ENCODE measurements at places on chromosomes 13 and 19. TPM values are rescaled to one million over a fixed set of nuclear protein-coding genes. Genes with fewer than 3 reads are reported as not detected.

GRCh38 chr13:35159041-35159440 is 217.0 kb downstream of the NBEA start:
- DNase-seq, result no peak
- no peaks in the 10 kb centered on the region for H3K36me3 ChIP-seq
- no peak overlapping the region for H3K27ac ChIP-seq
- H3K4me1 ChIP-seq, result no peaks in the 10 kb centered on the region
- H3K4me3 ChIP-seq, result no peak overlapping the region

GRCh38 chr19:34806976-34807860 is 34.2 kb upstream of the ZNF599 start:
- no peak for DNase-seq
- H3K4me1 ChIP-seq, result no peaks in the 10 kb centered on the region
- no peak overlapping the region for H3K4me3 ChIP-seq
- H3K36me3 ChIP-seq, result no peaks in the 10 kb centered on the region
- H3K27ac ChIP-seq, result no peak overlapping the region

GRCh38 chr13:34721631-34722595 is 220.2 kb upstream of the NBEA start:
- H3K36me3 ChIP-seq, result no peaks in the 10 kb centered on the region
- DNase-seq, result no peak
- no peaks in the 10 kb centered on the region for H3K4me1 ChIP-seq
- no peak overlapping the region for H3K27ac ChIP-seq
- H3K27me3 ChIP-seq, result no peaks in the 10 kb centered on the region
- no peak overlapping the region for H3K4me3 ChIP-seq

- H3K36me3 ChIP-seq, result no peaks in the 10 kb centered on the region
- H3K4me1 ChIP-seq, result no peaks in the 10 kb centered on the region
- H3K27ac ChIP-seq, result no peak overlapping the region
- H3K27me3 ChIP-seq, result no peaks in the 10 kb centered on the region
- H3K4me3 ChIP-seq, result no peak overlapping the region
These were observed 73.8 kb downstream of the TRPM4 start for GRCh38 chr19:49231389-49231788.

DNA sequence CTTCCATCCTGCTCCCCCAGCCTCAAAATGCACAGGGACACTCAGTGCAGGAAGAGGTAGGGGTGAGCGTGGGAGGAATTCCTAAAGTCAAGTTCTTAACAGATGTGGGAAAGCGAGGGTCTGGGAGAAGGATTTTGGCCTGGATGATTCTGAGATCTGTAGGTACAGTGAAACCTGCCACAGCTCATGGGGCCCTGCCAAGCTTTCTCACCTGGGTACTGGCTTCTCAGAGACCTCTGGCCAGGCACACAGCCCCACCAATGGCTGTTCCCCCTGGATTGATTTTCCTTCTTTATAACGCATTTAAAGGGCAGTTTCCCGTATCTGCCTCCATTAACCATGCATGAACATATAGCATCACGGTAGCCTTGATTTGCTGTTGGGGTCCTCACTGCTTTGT is 47.0 kb upstream of the GSX1 start:
- no peaks in the 10 kb centered on the region for H3K4me1 ChIP-seq
- H3K27ac ChIP-seq, result no peak overlapping the region
- no peak overlapping the region for H3K4me3 ChIP-seq
- no peak for DNase-seq
- peaks cover 5% of the 10 kb centered on the region for H3K27me3 ChIP-seq
- H3K36me3 ChIP-seq, result no peaks in the 10 kb centered on the region

DNA sequence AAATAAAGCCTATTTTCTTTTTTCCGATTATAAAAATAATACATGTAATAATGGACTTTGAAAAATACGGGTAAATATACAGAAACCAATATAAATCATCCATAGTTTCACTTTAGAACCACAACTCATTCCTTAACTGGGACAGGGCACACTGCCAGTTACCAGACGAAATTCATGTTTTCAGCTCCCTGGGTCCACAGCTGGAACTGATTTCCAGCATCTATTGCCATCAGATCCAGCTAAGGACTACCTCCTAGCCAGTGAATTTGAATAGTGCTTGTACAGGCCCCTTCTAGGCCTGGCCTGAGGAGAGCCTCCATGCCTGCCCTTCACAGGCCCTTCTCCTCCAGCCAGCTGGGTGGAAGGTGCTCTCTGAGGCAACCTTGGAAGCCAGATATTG is 30.0 kb upstream of the ATP12A start:
- no peaks in the 10 kb centered on the region for H3K36me3 ChIP-seq
- no peaks in the 10 kb centered on the region for H3K27me3 ChIP-seq
- no peak overlapping the region for H3K4me3 ChIP-seq
- DNase-seq, result no peak
- no peak overlapping the region for H3K27ac ChIP-seq
- peaks cover 2% of the 10 kb centered on the region for H3K4me1 ChIP-seq

IGSF23 gene
- total RNA-seq, result not detected

MYH14 gene
- total RNA-seq, result 141 TPM

TDRD3 gene
- total RNA-seq, result 33.8 TPM

TINCR gene
- total RNA-seq, result 44.2 TPM
